ENCODE measurements at places on chromosomes 13 and 19. TPM values are rescaled to one million over a fixed set of nuclear protein-coding genes. Genes with fewer than 3 reads are reported as not detected.

The PSG2 gene
- 0.28 TPM for total RNA-seq

DNA sequence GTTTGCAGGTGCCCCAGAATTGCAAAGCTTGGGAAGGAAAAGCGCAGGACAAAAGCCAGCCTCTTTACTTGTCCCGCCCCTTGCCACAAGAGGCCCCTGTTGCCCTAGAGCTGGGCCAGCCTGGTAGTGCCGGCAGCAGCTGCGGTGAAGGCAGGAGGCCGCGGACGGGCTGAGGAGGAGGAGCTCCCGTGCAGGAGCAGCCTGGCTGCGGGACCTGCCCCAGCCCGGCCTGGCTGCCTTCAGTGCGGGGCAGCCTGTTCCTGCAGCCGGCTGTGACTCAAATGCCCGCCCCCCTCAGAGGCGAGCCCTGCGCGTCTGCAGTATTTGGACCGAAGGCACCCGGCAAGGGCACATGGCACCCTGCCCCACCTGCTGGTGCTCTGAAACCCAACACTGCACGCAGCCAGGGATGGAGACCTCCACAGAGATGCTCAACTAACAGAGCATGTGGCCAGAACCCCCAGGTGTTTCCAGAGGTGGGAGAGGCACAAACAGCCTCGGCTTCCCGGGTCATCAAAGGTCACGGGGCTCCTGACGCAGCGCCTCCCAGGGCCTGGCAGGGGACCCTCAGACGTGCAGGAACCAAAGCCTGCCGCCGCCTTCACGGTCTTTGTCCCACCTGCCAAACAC lies 29.7 kb downstream of the NAXD start:
- H3K36me3 ChIP-seq, result peaks cover 53% of the 10 kb centered on the region
- no peak overlapping the region for H3K27ac ChIP-seq
- peak; percentile 55 for DNase-seq
- H3K4me1 ChIP-seq, result peaks cover 8% of the 10 kb centered on the region

GRCh38 chr13:72221276-72221962 lies 354.4 kb upstream of the DACH1 start:
- no peaks in the 10 kb centered on the region for H3K27me3 ChIP-seq
- H3K4me1 ChIP-seq, result no peaks in the 10 kb centered on the region
- DNase-seq, result no peak
- H3K4me3 ChIP-seq, result no peak overlapping the region
- H3K36me3 ChIP-seq, result no peaks in the 10 kb centered on the region

GRCh38 chr13:101941095-101941783 lies 460.6 kb downstream of the FGF14 start:
- H3K27me3 ChIP-seq, result no peaks in the 10 kb centered on the region
- no peaks in the 10 kb centered on the region for H3K4me1 ChIP-seq
- no peak overlapping the region for H3K4me3 ChIP-seq
- peak; percentile 2 for DNase-seq

The ZFR2 gene
- total RNA-seq, result not detected

DNA sequence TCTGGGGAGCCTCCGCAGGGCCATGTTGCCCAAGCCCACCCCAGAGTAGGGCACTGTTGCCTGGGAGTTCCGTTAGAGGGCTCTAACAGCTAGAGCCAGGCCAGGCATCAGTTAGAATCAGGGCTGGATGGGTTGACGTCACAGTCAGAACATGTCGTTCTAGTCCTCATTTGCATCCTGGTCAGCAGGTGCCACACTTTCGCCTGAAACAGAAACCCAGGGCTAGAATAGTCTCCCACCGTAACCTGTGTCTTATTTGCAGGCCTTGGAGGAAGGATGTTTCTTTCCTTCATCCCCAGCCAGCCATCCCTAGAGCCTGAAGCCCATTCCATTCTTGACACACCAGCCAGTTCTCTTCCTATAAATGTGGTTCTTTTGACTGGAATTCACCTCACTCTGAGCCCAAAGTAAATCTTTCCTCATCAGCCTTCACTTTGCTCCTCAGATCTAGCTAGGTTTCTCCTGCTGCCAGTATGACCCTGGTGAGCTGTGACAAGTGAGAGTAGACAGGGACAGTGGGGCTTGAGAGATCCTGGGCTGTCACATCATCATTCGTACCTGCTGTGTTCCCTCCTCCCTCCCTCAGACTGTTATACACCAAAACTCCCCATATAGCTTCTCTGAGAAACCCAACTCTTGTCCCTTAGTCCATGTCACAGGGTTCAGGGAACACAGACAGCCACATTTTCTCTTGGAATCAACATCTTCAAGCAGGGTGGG lies 12.2 kb upstream of the CCDC97 start:
- DNase-seq, result no peak
- H3K27ac ChIP-seq, result no peak overlapping the region
- peaks cover 24% of the 10 kb centered on the region for H3K4me1 ChIP-seq
- no peaks in the 10 kb centered on the region for H3K27me3 ChIP-seq
- H3K36me3 ChIP-seq, result peaks cover 80% of the 10 kb centered on the region
- no peak overlapping the region for H3K4me3 ChIP-seq

The FSD1 gene
- 17.4 TPM for total RNA-seq

The FZR1 gene
- total RNA-seq, result 21.5 TPM

GRCh38 chr19:10796653-10797052 lies 39.4 kb downstream of the TMED1 start:
- no peaks in the 10 kb centered on the region for H3K4me1 ChIP-seq
- peaks cover 69% of the 10 kb centered on the region for H3K36me3 ChIP-seq
- DNase-seq, result no peak
- H3K4me3 ChIP-seq, result no peak overlapping the region
- H3K27ac ChIP-seq, result no peak overlapping the region

DNA sequence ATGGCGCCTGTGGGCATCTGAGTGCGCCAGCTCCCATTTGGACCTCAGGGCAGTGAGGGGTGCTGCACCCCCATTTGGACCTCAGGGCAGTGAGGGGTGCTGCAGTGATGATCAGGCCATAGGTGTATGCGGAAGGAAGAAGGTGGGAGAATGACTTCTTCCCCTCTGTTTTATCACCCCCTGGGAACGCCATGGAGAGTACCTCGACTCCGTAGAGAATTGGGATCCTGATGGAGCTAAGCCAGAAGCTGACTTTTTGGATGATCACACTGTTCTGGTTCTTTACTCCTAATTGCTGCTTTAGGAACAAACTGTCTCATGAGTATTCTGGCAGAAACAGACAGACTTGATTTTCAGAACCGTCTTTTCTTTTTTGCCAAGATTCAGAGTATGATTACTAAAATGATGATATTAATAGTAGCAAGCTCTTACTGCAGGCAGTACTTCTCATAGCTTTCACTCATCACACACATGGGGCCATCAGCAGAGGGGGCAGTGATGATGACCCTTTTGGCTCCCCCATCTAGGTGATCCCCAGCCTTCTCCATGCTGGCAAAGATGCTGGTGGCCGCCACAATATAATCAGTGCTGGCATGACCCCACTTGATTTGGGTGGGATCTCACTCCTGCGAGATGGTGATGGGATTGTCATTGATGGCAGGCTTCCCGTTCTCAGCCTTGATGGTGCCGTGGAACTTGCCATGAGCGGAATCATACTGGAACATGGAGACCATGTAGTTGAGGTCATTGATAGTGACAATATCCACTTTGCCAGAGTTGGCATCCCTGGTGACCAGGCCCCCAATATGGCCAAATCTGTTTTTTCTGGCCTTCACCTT lies 10.3 kb upstream of the UBAC2 start:
- H3K27me3 ChIP-seq, result peaks cover 10% of the 10 kb centered on the region
- peaks cover 7% of the 10 kb centered on the region for H3K4me1 ChIP-seq
- no peaks in the 10 kb centered on the region for H3K36me3 ChIP-seq
- no peak overlapping the region for H3K4me3 ChIP-seq
- DNase-seq, result no peak

The IGFLR1 gene
- total RNA-seq, result 0.72 TPM

DNA sequence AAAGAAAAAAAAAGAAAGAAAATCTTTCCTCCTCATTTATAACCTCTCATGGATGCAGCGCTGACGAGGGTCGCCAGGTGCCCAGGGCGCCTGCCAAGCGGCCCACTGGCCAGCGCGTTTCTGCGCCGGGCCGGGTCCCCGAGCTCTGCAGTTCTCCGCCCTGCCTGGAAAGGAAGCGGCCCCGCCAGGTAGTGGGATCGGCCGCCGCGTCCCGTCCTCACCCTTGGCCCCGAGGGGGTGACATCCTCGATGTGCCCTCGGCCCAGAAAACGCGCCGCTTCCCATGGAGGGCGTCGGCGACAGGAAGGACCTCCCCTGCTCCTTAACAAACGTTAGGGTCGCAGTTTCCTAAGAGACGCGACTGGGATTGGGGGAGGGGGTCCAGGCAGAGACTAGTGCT lies 56.9 kb downstream of the ZNF726 start:
- no peaks in the 10 kb centered on the region for H3K36me3 ChIP-seq
- DNase-seq, result no peak
- H3K4me1 ChIP-seq, result no peaks in the 10 kb centered on the region
- H3K4me3 ChIP-seq, result no peak overlapping the region

DNA sequence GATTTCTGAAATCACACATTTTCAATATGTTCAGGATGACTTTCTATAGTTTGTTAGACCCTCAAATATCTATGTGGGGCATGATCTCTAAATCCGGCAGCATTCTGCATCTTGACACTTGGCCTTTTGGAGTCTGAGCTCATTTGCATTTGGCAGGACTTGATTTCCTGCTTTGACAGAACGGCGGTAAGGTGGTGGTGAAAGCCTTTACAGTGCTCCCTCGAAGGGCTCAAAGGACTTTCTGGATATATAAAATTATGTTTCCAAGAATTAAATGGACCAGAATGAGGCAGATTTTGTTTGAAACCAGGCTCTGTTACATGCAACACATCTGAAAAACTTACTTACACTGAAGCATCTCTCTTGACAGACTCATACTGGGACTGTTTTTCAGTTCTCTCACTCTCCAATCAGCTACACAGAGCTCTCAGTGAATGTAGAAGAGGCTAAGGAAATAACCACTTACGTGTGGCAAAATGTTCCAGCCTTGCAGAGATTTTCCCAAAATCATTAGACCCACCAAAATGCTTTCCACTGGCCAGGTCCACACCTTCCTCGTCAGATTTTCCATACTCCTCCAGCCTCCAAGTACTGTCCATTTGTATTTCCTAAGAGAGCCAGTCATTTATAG lies 207.2 kb downstream of the SPRY2 start:
- no peak for DNase-seq
- no peaks in the 10 kb centered on the region for H3K36me3 ChIP-seq
- no peak overlapping the region for H3K27ac ChIP-seq
- peaks cover 3% of the 10 kb centered on the region for H3K4me1 ChIP-seq

- H3K27me3 ChIP-seq, result no peaks in the 10 kb centered on the region
- no peak overlapping the region for H3K27ac ChIP-seq
- H3K4me3 ChIP-seq, result peak overlapping the region; percentile 58
- no peak for DNase-seq
These were observed 887 bp downstream of the NDUFS7 start for GRCh38 chr19:1384478-1385110.

The CYP2A13 gene
- total RNA-seq, result not detected

The IL4I1 gene
- 0.36 TPM for total RNA-seq

DNA sequence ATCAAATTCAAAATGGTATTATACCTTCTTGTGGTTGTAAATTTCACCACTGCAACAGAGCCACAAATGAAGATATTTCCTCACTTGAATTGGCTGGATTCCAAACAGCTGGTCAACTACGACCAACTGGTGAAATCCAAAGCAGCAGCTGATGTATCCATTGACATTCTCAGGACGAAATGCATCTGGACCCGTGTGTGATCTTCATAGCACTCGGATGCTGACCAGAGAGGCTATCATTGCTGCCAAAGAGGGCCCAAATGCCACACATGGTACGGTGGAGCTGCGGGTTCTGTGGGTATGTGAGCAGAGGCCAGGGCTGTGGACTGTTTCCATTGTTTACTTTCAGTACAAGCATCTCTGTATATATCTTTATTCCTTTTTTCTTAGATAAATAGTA lies 25.6 kb upstream of the PCCA start:
- peak; percentile 44 for DNase-seq
- peaks cover 3% of the 10 kb centered on the region for H3K4me1 ChIP-seq
- H3K27me3 ChIP-seq, result no peaks in the 10 kb centered on the region
- no peak overlapping the region for H3K4me3 ChIP-seq

The KIR2DL1 gene
- not detected for total RNA-seq

The CCNA1 gene
- not detected for total RNA-seq

- H3K27ac ChIP-seq, result no peak overlapping the region
- DNase-seq, result no peak
These were observed 19.9 kb downstream of the PPP5C start for GRCh38 chr19:46366620-46367292.

The RAB3A gene
- 2.8 TPM for total RNA-seq

DNA sequence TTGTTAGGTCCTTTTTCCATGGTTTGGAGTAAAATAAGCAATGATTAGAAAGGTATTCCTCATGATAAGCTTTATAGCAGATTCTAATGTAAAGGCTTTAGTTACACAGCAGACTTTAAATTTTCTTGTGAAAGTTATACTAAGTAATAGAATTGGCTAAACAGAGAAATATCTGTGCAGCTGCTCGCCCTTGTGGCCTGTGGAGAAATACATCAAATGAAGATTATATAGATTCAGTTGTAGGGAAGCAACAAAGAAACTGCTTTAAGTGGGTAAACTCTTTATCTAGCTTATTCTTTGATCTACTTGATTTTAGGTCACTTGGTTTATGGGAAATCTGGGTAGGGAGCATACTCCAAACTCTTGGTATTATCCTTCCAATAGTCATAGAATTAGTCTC lies 1269.7 kb upstream of the SPRY2 start:
- no peak overlapping the region for H3K4me3 ChIP-seq
- no peaks in the 10 kb centered on the region for H3K4me1 ChIP-seq
- no peak for DNase-seq
- no peaks in the 10 kb centered on the region for H3K36me3 ChIP-seq
- no peaks in the 10 kb centered on the region for H3K27me3 ChIP-seq

GRCh38 chr19:31348481-31349159 lies 616 bp downstream of the TSHZ3 start:
- H3K36me3 ChIP-seq, result peaks cover 6% of the 10 kb centered on the region
- DNase-seq, result no peak
- peak overlapping the region; percentile 90 for H3K27ac ChIP-seq
- H3K4me3 ChIP-seq, result peak overlapping the region; percentile 93
- H3K27me3 ChIP-seq, result no peaks in the 10 kb centered on the region

GRCh38 chr19:15108845-15109767 lies 1.9 kb downstream of the SYDE1 start:
- peaks cover 6% of the 10 kb centered on the region for H3K4me1 ChIP-seq
- DNase-seq, result no peak
- no peak overlapping the region for H3K4me3 ChIP-seq
- H3K27me3 ChIP-seq, result no peaks in the 10 kb centered on the region
- peak overlapping the region; percentile 96 for H3K27ac ChIP-seq

The KRTDAP gene
- not detected for total RNA-seq

GRCh38 chr19:48544856-48545750 lies 6.9 kb upstream of the SULT2B1 start:
- H3K27me3 ChIP-seq, result peaks cover 9% of the 10 kb centered on the region
- H3K4me3 ChIP-seq, result no peak overlapping the region
- H3K27ac ChIP-seq, result no peak overlapping the region

GRCh38 chr13:50589139-50589538 lies 254.4 kb downstream of the DLEU7 start:
- no peaks in the 10 kb centered on the region for H3K36me3 ChIP-seq
- H3K4me3 ChIP-seq, result no peak overlapping the region
- H3K27me3 ChIP-seq, result peaks cover 29% of the 10 kb centered on the region
- peak; percentile 91 for DNase-seq
- no peak overlapping the region for H3K27ac ChIP-seq

The PSG1 gene
- 1.1 TPM for total RNA-seq
